ENCODE measurements at places on chromosomes 12 and 14.
A peak's percentile ranks its signal among the peaks of the same experiment; 100 is the strongest.

DNA sequence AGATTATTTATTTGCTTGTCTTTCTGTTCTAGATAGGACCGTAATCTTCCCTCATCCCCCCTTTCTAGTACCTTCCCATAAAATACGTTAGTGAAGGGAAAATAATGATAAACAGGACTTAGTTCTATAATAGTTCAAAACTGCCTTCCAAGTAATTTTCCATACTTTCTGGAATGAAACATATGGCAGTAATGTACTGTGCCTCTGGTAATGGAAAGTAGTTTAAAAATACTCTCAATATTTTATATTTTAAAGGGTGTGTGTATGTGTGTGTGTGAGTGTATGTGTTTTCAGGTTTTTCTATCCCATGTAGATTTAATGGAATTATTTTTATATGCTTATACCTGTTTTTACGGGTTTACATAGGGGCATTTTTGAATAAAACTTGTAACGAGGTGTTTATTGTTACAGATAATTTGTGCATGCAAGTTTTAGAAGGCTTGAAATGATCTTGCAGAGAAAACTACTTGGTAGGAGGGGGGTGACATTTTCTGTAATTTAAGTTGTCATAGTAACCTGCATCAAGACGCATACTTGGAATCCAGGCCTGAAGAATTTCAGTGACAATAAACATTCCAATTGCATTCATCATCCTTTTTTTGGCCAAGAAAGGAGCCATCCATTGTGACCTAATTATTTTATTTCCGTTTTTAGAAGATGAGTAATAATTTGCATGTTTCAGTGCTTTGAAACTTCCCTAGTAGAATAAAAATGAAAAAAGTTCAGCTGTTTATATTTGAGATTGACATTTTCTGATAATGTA, 38.9 kb downstream of the RASSF8 start:
- DNase-seq = no peak

DNA sequence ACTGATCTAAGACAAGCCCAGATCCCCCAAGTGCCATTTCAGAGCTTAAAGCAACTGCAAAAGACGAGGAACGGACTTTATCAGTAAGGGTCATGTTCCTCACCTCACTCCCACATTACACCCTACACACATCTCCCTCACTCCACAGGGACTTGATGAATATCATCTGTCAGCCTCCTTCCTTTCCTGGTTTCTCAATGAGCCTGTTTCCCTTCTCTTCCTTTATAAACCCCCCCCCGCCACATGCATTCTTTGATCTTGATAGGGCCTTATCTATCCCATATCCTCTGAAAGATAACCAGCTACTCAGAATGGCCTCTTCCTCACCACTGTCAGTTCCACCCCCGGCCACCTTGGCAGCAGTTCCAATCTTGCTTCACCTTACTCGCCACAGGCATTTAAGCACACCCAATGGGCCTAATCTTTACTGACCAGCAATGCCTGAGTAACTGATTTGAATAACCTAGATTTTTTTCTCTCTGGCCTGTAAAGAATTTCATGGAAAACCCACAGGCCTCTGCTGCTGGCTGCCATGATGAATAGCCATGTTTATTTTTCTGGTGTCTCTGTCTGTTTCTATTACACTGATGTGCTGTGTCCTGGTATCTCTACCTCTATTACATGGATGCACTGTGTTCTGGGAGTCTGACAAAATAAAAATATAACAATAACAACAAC, 138.7 kb downstream of the PHLDA1 start:
- no peak for DNase-seq

GRCh38 chr12:69324797-69325466, 23.2 kb upstream of the LYZ start:
- no peak for DNase-seq

DNA sequence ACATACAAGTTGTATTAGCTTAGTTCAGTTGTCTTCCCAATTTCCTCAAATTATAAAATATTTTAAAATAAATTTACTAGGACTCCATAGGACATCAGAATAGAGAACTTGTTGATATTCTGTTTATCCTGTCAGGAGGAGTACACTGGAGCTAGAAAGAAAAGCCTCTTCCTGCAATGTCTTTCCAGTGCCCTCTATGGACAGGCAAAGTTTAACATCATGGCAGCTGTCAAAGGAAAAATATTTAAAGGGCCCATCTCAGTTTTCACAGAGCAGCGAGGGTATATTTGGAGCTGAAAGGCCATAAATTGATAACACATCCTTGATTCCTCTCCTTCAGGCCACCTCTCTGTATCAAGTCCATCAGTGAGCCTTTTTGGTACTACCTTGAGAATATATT, 19.0 kb downstream of the DIP2B start:
- DNase-seq = no peak

GRCh38 chr14:50340963-50341362, 28.8 kb downstream of the DMAC2L start:
- DNase-seq = no peak

DNA sequence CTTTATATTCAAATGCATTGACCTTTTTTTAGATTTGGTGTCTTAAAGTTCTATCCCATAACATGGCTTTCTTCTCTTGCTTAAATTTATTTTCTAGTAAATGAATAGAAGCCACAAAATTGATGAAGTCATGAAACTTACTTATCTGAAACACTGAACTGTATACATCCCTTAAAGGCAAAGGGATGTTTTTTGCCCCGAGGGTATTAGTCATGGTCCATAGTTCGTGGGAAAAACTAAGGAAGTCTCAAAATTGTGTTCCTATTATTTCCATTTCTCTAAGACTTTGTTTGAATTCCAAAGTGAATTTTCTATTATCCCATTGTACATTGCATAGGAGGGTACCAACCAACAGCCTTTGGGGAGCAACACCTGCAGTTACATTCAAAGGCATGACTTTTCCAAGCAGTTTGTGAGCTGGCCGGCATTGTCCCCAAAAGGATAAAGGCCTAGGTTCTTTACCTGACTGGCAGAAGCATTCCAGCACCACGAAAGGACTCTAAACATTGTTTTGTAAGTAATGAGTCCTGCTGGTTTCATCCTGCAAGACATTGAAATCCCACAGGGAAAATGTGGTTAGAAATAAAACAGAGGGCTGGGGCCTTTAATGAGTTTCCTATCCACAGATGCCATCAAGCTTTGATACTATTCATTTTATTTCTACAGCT, 473.5 kb downstream of the PRKD1 start:
- DNase-seq = no peak

GRCh38 chr12:19912991-19913390, 455.3 kb upstream of the PDE3A start:
- peak; percentile 12 for DNase-seq

GRCh38 chr14:102146423-102146822, 6.7 kb downstream of the WDR20 start:
- no peak for DNase-seq

- DNase-seq = peak; percentile 94
These were observed at the start of gene SRRM4 for GRCh38 chr12:118981285-118982211. Gene SRRM4, plus strand, starts transcription at chr12:118981541. Its CDS starts 342 bp downstream, at chr12:118981883.

- no peak for DNase-seq
These were observed 319.9 kb downstream of the AEBP2 start for GRCh38 chr12:19759227-19759626.
